Stomach (tissue), 19 donors: ENCODE measurements at places on chromosomes 5 and 9. TPM values are rescaled to one million over a fixed set of nuclear protein-coding genes. Genes with fewer than 3 reads are reported as not detected.

PCDHGA9 gene
- 4.0 TPM for total RNA-seq

DRD1 gene
- not detected for total RNA-seq

MTREX gene
- total RNA-seq: 48.7 TPM

ENG gene
- total RNA-seq: 4.0 TPM

EMB gene
- total RNA-seq: 0.58 TPM

SLC46A2 gene
- not detected for total RNA-seq

TAF1L gene
- not detected for total RNA-seq

ADCY2 gene
- total RNA-seq: 0.89 TPM

ZDHHC21 gene
- total RNA-seq: 7.0 TPM

PCAT7 gene
- 0.45 TPM for total RNA-seq

NEUROG1 gene
- total RNA-seq: not detected

PLAC8L1 gene
- not detected for total RNA-seq

CDKN2B gene
- total RNA-seq: 0.58 TPM

VCAN gene
- 29.2 TPM for total RNA-seq

CARTPT gene
- total RNA-seq: not detected

PCDHGB7 gene
- total RNA-seq: 5.9 TPM

PDE6A gene
- not detected for total RNA-seq

KDM4C gene
- 77.6 TPM for total RNA-seq

FAM53C gene
- total RNA-seq: 26.8 TPM

DAPK1 gene
- 61.1 TPM for total RNA-seq

SMIM33 gene
- total RNA-seq: 0.87 TPM

FOXD4L3 gene
- total RNA-seq: not detected

COL5A1 gene
- total RNA-seq: 205 TPM

IFNA2 gene
- total RNA-seq: not detected

C5orf52 gene
- total RNA-seq: not detected

GAPT gene
- 2.4 TPM for total RNA-seq

C5orf22 gene
- total RNA-seq: 3.1 TPM

EPB41L4B gene
- total RNA-seq: 52.4 TPM

GPR150 gene
- total RNA-seq: 0.89 TPM

ENTREP1 gene
- 7.6 TPM for total RNA-seq

KLHL3 gene
- total RNA-seq: 19.6 TPM

PCDHB4 gene
- 0.45 TPM for total RNA-seq

AGXT2 gene
- total RNA-seq: 0.73 TPM

SLCO6A1 gene
- not detected for total RNA-seq

PCDHGB5 gene
- 16.8 TPM for total RNA-seq

SLC23A1 gene
- total RNA-seq: 0.37 TPM

SV2C gene
- not detected for total RNA-seq

BTNL3 gene
- total RNA-seq: not detected

LPAR1 gene
- total RNA-seq: 37.3 TPM

CACFD1 gene
- 15.6 TPM for total RNA-seq

ADAMTS6 gene
- 5.2 TPM for total RNA-seq

PCDHGB3 gene
- 5.0 TPM for total RNA-seq

SAXO1 gene
- not detected for total RNA-seq

CNTNAP3 gene
- total RNA-seq: 2.8 TPM

MARCOL gene
- not detected for total RNA-seq

TENT4A gene
- total RNA-seq: 37.4 TPM

PIP5KL1 gene
- 27.0 TPM for total RNA-seq
